RCC 7860 (cell line): ENCODE measurements at places on chromosomes 2 and 18.

- no peak for DNase-seq
These were observed 86.3 kb downstream of the ZFP36L2 start for GRCh38 chr2:43139996-43140621.

DNA sequence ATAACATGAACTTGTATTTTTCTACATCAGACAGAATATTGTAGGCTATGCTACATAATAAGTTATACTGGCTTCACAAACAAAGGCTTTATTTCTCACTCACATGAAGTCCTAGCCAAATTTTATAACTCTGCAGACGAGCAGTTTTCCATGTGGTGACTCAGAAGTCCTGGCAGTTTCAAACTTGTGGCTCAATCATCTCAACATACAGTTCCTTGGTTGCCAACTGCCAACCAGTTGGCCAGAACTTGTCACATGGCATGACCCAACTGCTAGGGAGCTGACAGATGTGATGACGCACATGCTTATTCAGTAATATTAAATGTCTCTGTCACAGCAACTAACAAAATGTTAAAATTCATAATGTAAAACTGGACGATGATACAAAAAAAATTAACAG, 63.8 kb upstream of the ZC3H15 start:
- peak; percentile 48 for DNase-seq

GRCh38 chr2:39530411-39530866, 93.4 kb upstream of the MAP4K3 start:
- DNase-seq = no peak

GRCh38 chr18:23683155-23683554, 6.1 kb upstream of the LAMA3 start:
- no peak for DNase-seq

DNA sequence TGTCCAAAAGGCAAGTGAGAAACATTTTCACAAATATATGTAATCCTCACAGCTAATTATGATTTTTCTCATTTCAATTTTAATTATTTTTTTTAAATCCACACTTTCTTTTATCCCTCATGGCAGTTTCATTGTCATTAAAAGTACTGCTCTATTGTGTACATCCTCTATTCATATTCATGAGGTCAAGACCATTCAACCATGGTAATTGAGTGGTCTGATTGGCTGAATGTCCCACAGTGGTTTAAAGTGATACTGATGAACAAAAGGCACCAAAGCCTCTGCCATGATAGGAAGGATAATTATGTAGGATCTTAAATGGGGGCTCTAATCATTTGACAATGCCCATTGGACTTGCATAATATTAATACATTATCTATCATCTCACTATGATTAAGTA, 108.4 kb upstream of the EPHA4 start:
- DNase-seq = no peak

- DNase-seq = no peak
These were observed 243.0 kb upstream of the CHST9 start for GRCh38 chr18:27428120-27428519.

- no peak for DNase-seq
These were observed 175.4 kb downstream of the NRP2 start for GRCh38 chr2:205857520-205858237.

- no peak for DNase-seq
These were observed 1112.5 kb downstream of the CBLN2 start for GRCh38 chr18:71431689-71432088.

DNA sequence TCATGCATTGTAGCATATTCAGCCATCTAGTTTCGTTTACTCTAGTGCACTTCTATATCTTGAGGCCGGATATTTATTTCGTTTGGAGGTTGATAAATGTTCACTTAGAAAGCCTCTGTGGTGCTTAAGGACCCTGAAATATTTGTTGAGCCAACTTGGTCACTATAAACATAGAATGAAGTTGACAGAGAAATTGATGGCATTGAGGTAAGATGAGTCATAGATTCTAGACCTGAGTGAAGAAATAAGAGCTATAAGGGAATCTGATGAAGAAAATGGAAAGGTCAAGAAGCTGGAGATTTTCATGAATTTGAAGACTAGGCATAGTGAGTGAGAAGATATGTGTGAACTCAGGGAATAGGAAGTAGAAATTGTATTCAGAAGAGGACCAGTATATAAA, 35.9 kb downstream of the EPC2 start:
- peak; percentile 19 for DNase-seq

DNA sequence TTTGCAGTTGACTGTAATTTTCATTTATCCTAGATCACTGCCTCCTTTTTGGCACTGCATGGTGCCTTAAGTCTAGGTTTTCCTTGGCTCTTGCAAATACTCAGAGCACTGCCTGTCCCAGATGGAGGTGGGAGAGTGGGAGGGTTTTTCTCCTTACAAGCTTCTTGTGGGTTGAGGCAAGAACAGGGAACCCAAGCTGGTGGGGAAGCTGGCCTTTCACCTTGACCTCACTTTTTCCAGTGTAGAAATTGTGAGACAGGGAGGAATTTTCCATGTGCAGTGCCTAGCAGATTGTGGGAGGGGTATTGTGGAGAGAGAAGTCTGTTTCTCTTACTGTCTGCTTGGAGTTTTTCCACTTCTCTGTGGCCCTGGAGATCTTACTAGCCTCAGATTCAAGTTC, 21.5 kb downstream of the GALNT1 start:
- no peak for DNase-seq

GRCh38 chr2:76318848-76319360, 608.2 kb upstream of the GCFC2 start:
- no peak for DNase-seq

DNA sequence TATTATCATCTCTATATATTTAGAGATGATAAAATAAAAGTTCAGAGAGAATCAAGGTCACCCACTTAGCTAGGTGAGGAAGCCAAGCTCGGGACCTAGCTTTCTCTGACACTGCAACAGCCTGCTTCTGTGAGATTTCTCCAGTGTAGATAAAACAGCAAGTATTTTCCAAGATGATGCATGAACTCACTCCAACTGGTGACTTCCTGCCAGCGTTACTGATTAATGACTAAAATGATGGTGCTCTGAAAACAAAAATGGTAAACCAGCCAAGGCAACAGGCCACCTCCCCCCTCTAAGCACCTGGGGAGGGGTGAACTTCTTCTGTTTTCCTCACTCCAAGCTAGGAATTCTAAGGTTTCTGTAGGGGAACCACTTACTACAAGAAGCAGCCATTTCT, 510.2 kb upstream of the ID2 start:
- DNase-seq = peak; percentile 55

- no peak for DNase-seq
These were observed 839 bp upstream of the GPR148 start for GRCh38 chr2:130728007-130728454.

- DNase-seq = peak; percentile 96
These were observed 18.4 kb upstream of the SLC20A1 start for GRCh38 chr2:112627060-112628040.

DNA sequence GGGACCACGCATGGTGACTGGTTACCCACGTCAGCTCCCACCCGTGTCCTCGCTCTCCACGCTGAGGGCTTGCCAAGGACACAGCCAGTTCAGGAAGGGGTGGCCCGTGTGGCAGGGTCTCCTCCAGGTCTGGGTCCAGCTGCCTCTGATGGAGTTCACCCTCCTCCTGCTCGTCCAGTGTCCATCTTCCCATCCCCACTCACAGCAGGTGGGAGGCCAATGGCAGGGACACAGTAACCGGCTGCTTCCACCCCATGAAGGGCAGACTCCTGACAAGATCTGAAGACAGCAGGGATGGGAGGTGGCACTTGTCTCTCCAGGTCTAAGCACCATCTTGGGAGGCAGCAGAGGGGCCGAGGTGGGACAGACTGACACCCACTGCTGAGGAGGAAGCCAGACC, 106.4 kb downstream of the NDUFA10 start:
- no peak for DNase-seq

GRCh38 chr18:34049511-34049910, 175.2 kb downstream of the NOL4 start:
- no peak for DNase-seq

DNA sequence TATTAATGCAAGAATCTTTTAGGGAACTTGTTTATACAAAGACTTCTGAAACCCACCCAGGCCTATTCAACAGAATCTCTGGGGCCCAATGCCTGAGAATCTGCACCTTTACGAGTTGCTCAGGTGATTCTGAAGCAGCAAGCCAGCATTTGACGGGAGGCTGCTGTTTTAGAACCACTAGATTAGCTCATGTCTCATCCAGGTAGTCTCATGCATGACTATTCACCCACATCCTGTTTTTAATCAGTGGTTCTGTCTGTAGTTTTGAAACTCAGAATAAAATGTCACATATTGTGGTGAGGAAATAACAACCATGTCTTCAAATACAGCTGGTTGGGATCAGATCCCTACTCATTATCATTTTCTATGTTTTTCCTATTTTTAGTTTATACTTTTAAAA, 39.5 kb downstream of the CYTIP start:
- peak; percentile 36 for DNase-seq

- DNase-seq = no peak
These were observed 35.5 kb downstream of the ATOH8 start for GRCh38 chr2:85789271-85789670.

GRCh38 chr18:55264108-55264507, 304.8 kb upstream of the CCDC68 start:
- DNase-seq = peak; percentile 29
